IMR-90 (cell line): ENCODE measurements at places on chromosomes 2 and 18. TPM values are rescaled to one million over a fixed set of nuclear protein-coding genes. Genes with fewer than 3 reads are reported as not detected.

Gene INSIG2
- polyA plus RNA-seq = 8.2 and 11.7 TPM in 2 replicates

Gene CFC1
- not detected in 2 replicates for polyA plus RNA-seq

Gene RGPD4
- not detected in 2 replicates for polyA plus RNA-seq

Gene CXCR2
- not detected in 2 replicates for polyA plus RNA-seq

Gene LCT
- not detected in 2 replicates for polyA plus RNA-seq

GRCh38 chr2:240132651-240132980 is 3.5 kb downstream of the COPS9 start:
- DNase-seq = no peak

- no peak for DNase-seq
Measured at GRCh38 chr2:42361728-42362283, 789 bp upstream of the COX7A2L start.

- DNase-seq = no peak
Measured at GRCh38 chr2:195646424-195646823, 10.6 kb upstream of the SLC39A10 start.

- DNase-seq = peak; percentile 92
Measured at GRCh38 chr2:195575879-195576401, 81.1 kb upstream of the SLC39A10 start.

- DNase-seq = peak; percentile 37
Measured at GRCh38 chr2:214830794-214831346, 21.4 kb upstream of the BARD1 start.

GRCh38 chr18:75625966-75626365 is 198.5 kb upstream of the SMIM21 start:
- peak; percentile 5 for DNase-seq

DNA sequence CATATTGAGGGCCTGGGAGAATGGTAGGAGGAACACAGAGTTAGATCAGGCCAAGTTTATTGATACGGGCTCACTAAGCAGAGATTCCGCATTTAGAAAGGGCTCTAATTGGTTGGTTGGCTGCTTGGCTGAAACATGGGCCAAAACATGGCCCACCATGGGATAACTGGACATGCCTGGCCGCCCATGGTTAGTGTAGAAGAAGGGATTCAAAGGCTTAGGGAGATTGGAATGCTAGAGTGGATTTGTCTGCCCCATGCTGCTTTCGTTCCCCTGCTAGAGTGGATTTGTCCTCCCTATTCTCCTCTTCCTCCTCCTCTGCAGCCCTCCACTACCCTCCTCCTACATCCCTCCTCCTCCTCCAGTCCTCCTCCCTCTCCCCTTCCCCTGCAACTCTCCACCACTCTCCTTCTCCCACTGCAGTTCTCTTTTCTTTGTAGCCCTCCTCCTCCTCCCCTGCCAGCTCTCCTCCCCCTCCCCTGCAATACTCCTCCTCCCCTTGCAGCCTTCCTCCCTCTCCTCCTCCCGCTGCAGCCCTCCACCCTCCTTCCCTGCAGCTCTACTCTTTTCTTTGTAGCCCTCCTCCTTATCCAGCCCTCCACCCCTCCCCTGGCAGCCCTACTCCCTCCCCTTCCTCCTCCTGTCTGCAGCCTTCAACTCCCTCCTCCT is 17.2 kb downstream of the BOK start:
- no peak for DNase-seq

GRCh38 chr2:240888890-240889573 is 6.9 kb downstream of the MAB21L4 start:
- no peak for DNase-seq

DNA sequence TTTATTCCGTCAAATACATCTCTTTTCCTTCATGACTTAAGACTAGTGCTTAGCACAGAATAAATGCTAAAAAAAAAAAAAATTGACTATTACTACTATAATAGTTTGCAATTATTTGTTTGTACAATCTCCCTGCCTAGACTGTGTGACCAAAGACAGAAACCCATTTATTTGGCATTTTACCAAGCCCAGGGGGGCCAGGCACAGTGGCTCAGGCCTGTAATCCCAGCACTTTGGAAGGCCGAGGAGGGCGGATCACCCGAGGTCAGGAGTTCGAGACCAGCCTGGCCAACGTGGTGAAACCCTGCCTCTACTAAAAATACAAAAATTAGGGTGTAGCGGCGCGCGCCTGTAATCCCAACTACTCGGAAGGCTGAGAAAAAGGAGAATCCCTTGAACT is 1.4 kb downstream of the ASB3 start:
- no peak for DNase-seq

DNA sequence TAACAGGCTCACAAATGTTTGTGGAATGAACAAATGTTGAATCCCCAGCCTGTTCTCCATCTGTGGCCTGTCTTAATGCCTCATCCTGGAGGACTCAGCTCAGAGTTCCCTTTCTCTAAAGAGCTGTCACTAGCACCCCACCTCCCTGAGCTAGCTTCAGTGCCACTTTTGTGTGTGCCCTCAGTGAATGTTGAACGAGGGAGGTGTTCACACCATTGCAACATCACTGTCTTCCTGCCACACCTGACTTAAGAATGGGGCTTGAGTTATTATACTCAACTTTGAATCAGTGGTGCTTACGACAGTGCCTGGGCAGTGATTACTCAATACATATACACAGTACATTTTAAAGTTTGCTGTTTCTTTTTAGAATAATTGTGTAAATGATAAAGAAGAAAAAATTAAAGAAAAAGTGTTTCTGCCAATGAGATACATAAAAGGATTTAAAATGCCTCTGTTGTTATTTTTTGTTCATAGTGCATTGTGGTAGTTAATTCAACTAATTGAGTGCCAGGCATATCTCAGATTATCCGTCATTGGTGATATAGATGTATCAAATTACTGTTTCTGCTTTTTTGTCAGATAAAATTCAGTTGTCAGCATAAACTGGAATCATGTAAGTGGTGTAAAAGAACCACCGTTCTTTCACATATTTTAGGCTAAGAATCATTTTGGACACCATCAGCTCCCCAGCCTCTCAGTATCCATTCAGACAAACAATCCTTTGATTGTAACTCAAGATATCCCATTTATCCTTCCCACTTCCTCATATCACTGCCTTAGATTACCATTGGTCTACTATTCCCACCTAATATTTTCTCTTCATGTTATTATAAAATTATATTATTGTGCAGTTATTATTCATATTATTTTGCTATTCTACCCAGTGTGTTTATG is 304.7 kb downstream of the PTPRM start:
- peak; percentile 17 for DNase-seq

DNA sequence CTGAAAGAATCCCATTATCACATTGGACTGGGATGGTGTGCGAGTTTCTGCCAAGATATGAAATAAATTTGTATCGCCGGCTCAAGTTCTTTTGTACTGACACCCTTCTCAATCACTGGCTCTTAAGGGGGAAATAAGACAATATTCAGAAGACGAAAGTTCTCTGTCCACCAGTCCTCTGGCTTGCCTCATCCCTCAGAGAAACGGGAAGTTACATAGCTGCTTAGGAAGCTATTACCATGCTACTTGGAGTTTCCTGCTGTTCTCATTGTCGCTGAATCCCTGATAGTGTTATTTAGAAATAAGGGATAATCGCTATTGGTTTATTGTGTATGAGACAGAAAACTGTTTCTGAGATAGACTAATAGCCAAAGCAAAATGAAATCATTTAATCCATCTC is 205.0 kb upstream of the ZNF521 start:
- no peak for DNase-seq

DNA sequence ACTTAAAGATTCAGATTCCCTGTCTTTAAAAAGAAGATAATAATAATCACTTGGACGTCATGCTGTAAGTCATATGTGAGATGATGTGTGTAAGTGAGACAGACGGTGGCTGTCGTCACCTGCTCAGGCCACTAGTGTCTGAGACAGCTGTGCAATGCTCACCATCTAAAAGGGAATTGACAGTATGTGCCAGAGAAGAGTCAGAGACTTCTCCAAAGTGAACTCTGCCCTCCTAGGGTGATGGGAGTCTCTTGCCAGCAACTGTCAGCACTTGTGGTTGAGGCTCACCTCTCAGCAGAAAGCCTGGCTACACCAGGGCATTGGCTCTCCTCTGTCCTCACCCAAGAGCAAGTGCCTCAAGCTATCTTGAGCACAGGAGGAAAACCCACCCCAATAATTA is 131.6 kb upstream of the DNAJC10 start:
- no peak for DNase-seq

DNA sequence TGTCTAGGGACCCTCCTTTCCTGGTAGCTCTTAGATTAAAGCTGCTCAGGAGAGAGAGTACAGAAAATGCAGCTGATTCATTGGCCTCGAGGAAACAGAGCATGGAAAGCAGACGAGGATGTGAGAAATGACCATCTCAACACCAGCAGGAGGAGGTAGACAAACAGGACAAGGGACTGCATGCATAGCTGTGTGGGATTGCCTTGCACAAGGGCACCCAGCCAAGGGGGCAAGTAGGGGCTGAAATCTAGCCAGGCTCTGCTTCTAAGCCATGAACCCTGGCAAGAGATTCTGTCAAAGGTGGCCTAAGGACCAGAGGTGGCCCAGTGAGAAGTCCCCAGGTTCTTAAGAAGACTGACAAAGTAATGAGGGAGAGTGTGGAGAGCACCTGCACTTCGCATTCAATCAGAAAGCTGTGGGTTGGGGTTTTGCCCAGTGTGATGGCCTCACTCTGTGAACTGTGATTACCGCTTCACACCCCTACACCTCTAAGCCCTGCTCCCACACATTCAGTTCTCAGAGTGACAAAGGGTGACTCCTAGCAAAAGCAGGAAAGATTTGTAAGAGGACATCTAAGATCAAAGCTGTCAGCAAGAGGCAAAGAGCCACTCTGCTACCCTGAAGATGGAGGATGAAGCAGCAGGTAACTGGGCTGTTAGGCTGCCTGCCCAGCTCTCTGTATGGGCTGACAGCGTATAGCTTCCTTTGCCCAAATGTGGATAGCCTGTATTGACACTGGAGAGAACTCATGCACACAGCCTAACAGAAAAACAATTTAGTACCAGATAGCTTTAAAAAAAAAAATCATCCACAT is 151.3 kb upstream of the PELI1 start:
- DNase-seq = no peak

GRCh38 chr2:182248898-182249297 is 177.9 kb downstream of the PDE1A start:
- no peak for DNase-seq

DNA sequence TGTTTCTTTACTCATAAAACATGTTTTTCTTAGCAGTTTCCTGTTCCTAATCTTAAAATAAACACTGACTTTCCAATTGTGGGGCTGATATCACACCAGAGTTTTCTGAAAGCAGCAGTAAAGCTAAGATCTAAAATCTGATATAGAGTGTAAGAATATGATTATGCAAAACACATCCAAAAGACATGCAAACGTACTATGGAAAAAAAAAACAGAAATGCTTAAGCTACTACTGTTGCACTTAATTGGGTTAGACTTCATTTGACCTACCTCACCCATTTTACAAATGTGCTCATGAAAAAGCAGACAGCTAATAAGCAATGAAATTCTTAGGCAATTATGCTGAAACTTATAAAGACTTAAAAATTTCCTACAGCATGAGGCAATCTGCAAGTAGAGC is 10.5 kb downstream of the CYTIP start:
- DNase-seq = no peak

- no peak for DNase-seq
Measured at GRCh38 chr2:170596576-170596975, 118.6 kb upstream of the SP5 start.

- no peak for DNase-seq
Measured at GRCh38 chr18:27017901-27018500, 152.5 kb upstream of the AQP4 start.

GRCh38 chr2:109172556-109173105 is 43.6 kb downstream of the SH3RF3 start:
- DNase-seq = peak; percentile 44
